ENCODE measurements at places on chromosomes 4 and X. TPM values are rescaled to one million over a fixed set of nuclear protein-coding genes. Genes with fewer than 3 reads are reported as not detected.

Gene DTHD1
- total RNA-seq: 0.38 TPM

Gene USP17L26
- total RNA-seq: not detected

GRCh38 chrX:48835524-48836329 lies at the start of gene PCSK1N:
Gene PCSK1N (minus strand): TSS chrX:48835610. CDS start chrX:48835532, 78 bp downstream.
- no peak for DNase-seq

DNA sequence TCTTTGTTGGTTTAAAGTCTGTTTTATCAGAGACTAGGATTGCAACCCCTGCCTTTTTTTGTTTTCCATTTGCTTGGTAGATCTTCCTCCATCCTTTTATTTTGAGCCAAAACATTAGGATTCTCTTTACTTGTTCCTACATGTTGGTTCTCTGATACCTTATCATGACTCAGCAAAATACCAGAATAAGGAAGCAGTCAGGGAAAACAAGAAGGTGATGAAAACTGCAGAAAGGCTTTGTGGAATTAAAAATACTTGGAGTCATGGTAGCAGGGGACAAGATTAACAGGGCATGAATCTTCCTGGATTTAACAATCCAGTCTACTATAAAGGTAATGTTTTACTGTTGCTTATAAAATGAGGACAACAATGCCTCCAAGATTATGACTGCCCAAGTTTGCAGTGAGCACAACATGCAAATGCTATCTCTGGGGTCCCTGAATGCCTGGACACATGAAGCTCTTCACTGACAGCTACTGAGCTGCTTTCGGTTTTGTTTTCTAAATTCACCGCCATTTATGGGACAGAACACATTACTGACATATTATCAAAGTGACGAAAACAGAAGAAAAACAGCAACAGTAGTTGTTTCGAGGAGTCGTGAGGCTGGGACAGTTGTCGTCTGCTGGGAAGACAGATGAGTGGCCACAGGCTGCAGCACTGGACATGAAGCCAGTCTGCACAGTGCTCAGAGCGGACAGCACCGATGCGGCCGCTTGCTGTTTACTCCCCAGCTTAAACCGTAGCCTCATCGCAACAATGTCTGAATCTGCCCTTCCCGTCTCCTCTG lies 174.5 kb upstream of the DKK2 start:
- no peak for DNase-seq

- DNase-seq: no peak
Measured at GRCh38 chrX:70509078-70509477, 64.4 kb downstream of the DLG3 start.

Gene DCX
- total RNA-seq: not detected

- DNase-seq: no peak
Measured at GRCh38 chrX:3567686-3568085, 145.8 kb downstream of the PRKX start.

Gene KCND1
- total RNA-seq: 2.0 TPM
